ENCODE measurements at places on chromosomes 11 and 22.

- DNase-seq = no peak
Observed at GRCh38 chr11:108398439-108398838, 68.9 kb downstream of the C11orf65 start.

- no peak for DNase-seq
Observed at GRCh38 chr11:93529707-93530467, 13.3 kb downstream of the SMCO4 start.

- no peak for DNase-seq
Observed at GRCh38 chr11:88246696-88247095, 71.5 kb upstream of the RAB38 start.

- DNase-seq = no peak
Observed at GRCh38 chr11:41522391-41522790, 62.9 kb upstream of the LRRC4C start.

DNA sequence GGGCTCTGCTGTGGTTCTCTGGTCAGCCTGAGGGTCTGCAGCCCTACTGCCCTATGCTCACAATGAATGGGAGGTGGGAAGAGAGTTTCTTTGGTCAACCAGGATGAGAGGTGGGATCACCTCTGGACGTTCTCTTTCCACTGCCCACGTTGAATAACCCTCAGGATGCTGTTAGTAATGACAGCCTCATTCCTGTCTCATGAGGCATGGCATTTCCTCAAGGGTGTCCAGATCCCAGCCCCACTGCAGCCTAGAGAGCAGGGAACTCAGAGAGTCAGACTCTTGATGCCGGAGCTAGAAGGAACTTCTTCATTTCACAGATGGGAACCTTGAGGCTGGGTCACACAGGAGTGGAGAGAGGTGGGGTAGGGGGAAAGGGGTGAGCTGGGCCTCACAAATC, 196.0 kb downstream of the CEP164 start:
- no peak for DNase-seq

- DNase-seq = peak; percentile 16
Observed at GRCh38 chr11:67024410-67024809, 1.5 kb downstream of the SYT12 start.

DNA sequence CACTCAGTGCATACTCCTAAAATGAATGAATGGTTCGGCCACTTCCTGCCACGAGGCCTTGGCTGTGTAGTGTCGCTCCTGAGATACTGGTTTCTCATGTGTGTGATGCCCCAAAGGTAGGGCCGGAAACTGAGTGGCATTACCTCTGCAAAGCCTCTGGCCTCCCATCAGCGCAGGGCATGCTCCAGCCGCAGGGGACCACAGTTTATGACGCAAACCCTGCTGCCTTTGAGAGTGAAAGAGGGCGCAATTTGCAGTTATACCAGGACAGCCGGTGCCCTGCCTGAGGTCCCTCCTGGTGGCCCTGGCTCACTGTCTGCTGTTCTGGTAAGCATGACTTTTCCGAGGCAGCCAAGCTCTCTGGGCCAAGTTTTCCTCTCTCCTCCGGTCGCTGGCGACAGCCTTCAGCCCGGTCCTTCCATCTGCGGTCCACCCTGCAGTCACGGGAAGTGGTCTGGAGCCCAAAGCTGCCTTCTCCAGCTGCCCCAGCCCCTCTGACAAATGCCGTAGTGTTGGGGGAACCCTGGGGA, 2.4 kb upstream of the FGF3 start:
- no peak for DNase-seq

GRCh38 chr11:64359712-64360445, 917 bp downstream of the RPS6KA4 start:
- no peak for DNase-seq

DNA sequence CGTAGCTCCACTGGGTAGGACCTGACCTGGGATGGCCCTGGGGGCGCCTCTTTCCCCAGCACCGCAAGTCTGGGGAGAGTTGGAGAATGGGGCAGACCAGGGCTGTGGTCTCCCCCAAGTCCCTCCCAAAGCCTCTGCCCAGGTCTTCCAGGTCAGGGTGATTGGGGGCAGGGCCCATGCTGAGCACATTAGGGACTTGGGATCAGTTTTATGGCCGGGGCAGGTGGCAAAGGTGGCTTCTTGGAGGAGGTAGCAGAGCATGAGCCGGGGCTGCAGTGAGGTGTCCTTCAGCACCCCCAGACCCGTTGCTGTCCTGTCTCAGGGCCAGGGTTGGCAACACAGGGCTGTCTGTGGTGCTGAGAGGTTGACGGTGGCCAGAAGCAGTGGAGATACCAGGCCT, 6.0 kb downstream of the RELT start:
- DNase-seq = no peak

GRCh38 chr11:13311570-13311969, 34.0 kb downstream of the BMAL1 start:
- no peak for DNase-seq
